ENCODE measurements at places on chromosomes 2 and 18.

DNA sequence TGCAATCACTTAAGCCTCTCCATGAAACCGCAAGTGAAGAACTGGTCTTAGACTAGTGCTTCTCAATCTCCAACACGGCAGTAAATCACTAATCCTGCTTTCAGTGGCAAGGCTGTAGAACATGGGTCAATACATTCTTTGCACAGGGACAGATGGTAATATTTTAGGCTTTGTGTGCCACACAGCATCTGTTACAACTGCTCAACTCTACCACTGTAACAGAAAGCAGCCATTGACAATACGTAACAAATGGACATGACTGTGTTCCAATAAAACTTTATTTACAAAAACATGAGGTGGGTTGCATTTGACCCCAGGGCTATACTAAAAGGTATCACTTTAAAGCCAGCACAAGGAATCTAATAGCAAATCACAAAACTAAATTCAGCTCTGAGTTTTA, 51.1 kb downstream of the RNF152 start:
- no peak for DNase-seq

DNA sequence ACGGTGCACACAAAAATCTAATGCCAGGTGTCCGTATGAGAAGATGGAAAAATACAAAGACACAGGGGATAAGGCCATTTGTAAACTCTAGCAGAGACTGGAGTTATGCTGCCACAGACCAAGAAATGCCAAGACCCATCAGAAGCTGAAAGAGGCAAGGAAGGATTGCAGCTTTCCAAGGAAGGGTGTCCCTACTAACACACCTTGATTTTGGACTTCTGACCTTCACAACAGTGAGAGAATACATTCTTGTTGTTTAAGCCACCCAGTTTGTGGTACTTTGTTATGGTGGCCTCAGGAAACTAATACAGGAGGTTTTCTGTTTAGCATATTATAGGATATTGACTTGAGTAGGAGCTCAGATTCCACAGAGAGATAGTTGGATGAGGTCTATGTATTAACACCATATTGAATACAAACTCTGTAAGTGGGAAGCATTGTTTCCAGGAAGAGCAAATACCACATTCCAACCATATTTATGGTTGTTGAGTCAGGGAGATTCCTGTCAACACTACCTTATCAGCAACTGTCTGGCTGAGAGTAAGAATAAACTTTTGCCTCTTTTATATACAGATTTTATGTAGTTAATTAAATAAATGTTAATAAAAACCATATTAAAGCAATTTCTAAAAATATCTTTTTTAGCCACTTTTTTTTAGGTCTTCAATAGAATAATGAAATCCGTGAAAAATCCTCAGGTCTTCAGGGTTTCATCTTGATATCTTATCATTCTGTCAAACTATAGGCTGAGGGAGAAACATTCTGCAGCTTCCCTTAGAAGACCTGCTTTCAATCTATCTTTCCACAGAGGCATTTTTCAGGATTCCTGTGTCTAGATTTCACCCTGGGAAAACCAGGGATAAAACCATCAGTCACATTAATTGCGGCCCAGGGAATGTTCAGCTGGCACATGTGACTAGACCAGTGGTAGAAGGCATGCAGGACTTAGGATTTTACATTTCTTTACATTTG, 35.4 kb upstream of the HNMT start:
- DNase-seq, result no peak

DNA sequence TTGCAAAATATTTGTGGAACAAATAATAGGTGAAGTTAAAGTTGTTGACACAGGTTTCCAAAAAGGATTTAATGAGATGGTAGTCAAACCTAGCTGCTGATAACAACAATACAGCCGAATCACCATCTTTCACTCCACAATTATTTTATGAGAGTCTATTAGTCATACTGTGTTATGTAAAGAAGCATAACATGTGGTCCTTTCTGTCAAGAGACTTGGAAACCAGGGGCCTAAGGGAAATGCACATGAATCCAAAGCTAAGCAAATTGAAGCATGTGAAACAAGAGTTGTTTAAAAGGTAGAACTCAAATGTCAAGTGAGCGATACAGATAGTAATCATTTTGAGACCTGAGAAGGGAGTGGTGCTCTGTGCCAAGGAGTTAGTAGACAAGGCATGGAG, 16.0 kb downstream of the CD28 start:
- no peak for DNase-seq

DNA sequence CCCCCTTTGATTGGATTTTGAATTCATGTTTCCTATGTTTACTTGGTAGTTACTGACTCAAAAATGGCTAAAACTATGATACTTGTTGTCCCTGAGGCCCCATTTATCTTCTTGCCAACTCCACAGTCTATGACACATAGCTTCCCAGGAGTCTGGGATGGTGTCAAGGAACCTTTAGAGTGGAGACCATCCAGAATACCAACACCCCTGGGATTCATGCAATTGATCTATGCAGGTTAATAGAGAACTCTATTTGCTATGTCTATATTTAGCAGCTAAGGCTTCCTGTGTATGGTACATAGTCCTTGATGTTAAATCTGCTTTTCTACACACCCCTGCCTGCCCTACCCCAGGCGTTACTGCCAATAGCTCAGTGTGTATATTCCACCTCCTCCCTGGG, 218.5 kb upstream of the HDAC4 start:
- DNase-seq, result no peak

- no peak for DNase-seq
Observed at GRCh38 chr2:37720533-37721200, 49.2 kb upstream of the CDC42EP3 start.

DNA sequence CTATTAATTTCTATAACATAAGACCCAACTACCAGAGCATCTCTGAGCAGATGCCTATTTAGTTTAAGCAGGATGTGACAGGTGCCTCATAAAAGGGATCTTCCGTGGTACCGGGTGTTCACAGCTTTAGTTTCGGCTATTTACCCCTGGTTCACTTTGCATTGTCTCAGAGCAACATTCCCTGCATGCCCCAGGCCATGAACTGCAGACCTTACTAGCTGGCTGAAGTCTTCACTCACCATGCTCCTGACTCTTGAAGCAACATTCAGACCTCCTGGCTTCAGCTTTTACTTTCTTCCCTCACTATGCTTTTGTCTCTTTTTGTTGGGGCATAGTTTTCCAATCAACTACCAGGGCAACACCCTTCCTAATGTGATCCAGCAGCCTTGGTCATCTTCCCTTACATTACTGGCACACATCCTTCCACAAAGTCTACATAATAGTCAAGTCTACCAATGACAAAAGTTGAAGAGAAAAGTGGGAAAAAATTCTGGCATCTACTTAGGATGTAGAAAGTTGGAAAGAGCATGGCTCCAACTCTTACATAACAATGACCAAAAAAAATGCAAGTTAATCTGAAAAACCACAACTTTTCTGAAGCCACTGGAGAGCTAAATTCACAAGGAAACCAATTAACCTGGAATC, 99.2 kb downstream of the SESTD1 start:
- no peak for DNase-seq

DNA sequence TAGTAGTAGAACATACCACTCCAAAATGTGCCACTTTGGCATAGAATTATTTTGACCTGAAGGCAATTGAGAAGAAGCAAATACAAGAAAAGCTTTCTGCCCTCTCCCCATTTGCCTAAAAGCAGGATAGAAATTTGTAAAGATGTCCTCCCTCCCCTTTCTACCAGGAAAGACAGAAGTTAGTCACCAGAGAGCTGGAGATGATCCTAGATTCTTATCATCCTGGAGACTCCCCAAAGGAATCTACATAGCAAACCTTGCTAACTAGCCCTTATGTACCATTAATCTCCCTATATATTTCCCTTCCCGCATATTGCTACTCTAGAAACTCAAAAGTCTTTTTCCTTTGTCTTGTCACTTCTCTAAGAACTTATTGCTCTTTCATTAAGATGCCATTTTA, 12.6 kb upstream of the TMEM37 start:
- DNase-seq, result no peak

DNA sequence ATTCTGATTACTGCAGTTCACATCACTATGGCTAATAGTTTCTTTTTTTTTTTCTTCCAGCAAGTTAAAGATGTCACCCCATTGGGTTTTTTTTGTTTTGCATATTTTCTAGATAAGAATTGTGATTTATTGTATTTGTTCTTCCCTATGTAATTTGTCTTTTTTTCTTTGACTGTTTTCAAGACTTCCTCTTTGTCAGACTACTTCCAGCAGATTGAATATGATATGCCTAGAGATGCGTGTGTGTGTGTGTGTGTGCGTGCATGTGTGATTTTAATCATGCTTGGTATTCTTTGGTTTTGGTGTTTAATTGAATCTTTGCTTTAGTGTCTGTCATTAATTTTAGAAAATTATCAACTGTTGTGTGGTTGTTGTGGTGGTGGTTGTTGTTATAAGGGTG, 166.7 kb upstream of the SLC39A10 start:
- no peak for DNase-seq

- no peak for DNase-seq
Observed at GRCh38 chr2:215397632-215398341, 38.1 kb downstream of the FN1 start.

- DNase-seq, result no peak
Observed at GRCh38 chr2:66962716-66963115, 434.4 kb upstream of the ETAA1 start.

DNA sequence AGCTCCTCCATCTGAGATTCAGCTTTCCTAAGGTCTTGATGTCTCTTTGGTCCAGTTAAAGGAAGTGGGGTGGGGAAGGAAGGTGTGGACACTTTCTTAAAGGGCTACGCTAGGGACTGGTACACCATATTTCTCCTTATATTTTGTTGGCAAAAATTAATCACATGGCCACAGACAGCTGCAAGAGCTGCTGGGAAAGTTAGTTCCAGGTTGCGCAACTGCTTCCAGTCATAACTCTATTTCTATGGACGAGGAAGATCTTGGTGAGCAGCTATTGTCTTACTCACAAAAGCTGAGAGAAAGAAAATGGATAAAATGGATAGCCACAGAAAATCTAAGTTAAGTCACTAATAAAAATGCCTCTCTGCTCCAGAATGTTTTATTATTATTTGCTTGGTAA, 60.7 kb upstream of the PPM1B start:
- DNase-seq, result no peak

- DNase-seq, result no peak
Observed at GRCh38 chr18:63795606-63796005, 20.4 kb downstream of the SERPINB7 start.

- DNase-seq, result no peak
Observed at GRCh38 chr2:180699657-180700361, 280.6 kb upstream of the UBE2E3 start.

GRCh38 chr2:65369574-65369973, 62.8 kb downstream of the SPRED2 start:
- DNase-seq, result no peak

- no peak for DNase-seq
Observed at GRCh38 chr2:117851969-117852368, 37.5 kb downstream of the DDX18 start.

- no peak for DNase-seq
Observed at GRCh38 chr2:120531365-120531764, 185.4 kb downstream of the INHBB start.

GRCh38 chr2:66536997-66537396, 102.1 kb downstream of the MEIS1 start:
- DNase-seq, result no peak

DNA sequence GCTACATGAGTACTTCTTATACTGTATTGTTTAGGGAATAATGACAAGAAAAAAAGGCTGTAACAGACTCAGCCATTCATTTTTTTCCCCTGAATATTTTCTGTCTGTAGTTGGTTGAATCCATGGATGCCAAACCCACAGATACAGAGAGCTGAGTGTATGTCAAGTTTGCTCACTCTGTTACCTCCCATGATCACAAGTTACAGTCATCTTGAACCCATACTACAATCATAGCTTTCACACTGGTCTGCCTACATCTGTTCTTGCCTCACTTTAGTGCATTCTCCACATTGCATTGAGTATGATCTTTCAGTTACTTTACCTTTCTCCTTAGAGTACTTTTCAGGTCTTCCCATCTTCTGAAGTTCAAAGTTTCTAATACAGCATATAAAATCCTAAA, 94.0 kb downstream of the BIRC6 start:
- no peak for DNase-seq

GRCh38 chr2:15645720-15646385, 54.2 kb downstream of the DDX1 start:
- DNase-seq, result no peak

DNA sequence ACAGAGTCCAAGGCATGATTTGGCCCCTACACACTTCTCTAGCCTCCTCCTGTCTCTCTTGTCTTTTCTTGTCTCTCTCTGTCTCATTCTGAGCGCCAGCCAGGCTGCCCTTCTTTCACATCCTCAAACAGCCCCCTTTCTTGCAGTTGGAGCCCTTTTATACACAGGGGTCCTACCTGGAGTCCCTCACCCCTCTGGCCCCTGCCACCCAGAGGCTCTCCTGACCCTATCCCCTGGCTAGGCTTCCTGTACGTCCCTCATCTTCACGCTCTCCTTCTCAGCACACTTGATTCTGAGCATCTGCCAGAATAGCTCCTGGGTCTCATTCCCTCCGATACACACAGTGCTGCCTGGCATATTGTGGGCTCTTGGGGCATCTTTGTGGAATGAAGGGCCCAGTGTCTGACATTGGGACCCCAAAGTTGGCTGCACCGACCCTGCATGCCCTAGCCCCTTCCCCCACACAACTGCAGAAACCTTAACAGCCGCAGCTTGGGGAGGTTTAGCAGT, 261.9 kb downstream of the DYSF start:
- DNase-seq, result no peak

- no peak for DNase-seq
Observed at GRCh38 chr2:168355779-168356476, 100.1 kb upstream of the CERS6 start.

- DNase-seq, result no peak
Observed at GRCh38 chr2:40457837-40458236, 5.9 kb upstream of the SLC8A1 start.

Data from CD4-positive, alpha-beta T cell (primary cell).